ENCODE measurements at places on chromosomes 5 and 9.
A peak's percentile ranks its signal among the peaks of the same experiment; 100 is the strongest.

DNA sequence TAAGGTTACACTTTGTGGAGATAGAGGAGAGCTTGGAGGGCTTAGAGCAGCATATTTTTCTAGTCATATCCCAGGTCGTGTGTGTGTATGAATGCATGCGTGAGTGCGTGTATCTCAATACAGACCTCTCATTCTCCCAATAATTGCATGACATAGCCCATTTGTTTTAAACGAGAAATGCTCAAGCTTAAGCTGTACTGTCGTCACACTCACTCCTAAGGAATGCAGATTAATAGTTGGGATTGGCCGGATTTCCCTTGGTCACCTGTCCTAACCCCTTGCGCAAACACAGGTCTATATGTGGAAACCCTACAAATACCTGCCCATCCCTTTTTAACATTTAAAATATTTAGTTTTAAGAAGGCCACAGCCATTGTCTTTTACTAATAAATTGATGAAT lies 165.8 kb downstream of the SEMA5A start:
- DNase-seq = no peak

DNA sequence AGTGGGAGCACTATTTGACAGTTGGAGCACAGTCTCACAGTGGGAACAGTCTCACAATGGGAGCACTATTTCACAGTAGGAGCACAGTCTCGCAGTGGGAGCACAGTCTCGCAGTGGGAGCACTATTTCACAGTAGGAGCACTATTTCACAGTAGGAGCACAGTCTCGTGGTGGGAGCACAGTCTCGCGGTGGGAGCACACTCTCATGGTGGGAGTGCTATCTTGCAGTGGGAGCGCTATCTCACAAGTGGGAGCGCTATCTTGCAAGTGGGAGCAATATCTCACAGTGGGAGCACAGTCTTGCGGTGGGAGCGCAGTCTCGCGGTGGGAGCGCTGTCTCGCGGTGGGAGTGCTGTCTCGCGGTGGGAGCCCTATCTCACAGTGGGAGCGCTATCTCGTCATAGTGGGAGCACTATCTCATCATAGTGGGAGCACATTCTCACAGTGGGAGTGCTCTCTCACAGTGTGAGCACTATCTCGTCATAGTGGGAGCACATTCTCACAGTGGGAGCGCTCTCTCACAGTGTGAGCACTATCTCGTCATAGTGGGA lies 56.1 kb downstream of the MED10 start:
- DNase-seq = no peak

- DNase-seq = no peak
Measured at GRCh38 chr5:123907349-123907748, 395.4 kb downstream of the CSNK1G3 start.

DNA sequence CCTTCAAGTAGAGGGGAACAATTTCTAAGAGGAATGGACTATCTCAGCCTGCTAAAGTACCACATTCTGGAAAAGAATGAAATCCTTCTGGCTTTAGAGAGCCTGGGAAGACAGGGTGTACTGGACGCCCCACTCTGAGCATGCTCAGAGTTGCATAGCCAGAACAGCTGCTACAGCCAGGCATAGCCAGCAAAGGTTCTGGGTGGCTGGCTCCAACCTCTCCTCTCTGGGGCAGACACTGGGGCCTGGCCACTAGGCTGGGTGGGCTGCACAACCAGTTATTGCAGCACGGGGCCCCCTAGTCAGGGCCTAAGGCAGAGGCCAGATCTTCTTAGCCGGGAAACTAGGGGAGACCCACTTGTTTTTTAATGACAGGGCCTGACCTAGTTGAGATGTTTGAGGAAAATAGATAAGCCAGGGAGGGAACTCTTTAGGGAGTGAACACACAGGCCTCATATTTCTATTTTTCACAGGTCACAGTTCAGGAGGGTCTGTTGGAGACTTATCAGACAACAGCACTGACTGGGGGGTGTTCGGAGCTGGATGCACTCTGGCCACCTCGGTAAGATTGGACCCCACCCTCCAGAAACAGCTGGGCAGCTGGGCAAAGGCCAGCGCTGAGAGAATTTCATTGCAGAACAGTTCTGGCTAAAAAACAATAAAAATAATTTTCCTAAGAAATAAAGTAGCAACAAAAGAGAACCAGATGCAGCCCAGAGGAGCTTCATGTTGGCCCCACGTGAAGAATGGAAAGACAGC lies 142.9 kb downstream of the LPAR1 start:
- no peak for DNase-seq

- DNase-seq = no peak
Measured at GRCh38 chr9:74172874-74173273, 324.3 kb upstream of the RORB start.

GRCh38 chr5:147554261-147554817 lies 44.5 kb upstream of the DPYSL3 start:
- no peak for DNase-seq

DNA sequence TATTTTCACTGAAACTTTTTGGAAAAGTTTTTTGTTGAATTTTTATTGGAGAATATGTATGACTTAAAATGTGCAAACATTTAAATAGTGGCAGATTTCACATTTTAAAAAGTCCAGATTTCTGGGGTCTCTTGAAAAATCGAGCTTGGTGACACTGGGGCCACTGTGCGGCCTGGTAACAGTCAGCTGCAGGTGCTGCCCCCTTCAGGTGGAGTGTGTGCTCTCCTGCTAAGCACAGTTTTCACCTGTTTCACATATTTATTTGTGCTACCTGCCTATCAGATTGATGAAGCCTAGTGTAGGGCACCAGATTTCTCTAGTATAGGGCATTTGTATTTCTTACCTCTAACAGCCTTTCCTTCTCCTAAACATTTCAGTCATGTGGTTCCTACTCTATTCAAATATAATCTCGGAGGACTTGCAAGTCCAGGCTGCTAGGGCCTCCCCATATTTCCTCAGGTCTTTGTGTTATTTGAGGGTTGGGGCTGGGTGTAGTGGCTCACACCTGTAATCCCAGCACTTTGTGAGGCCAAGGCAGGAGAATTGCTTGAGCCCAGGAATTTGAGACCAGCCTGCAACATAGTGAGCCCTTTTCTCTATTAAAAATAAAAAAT lies 95.8 kb upstream of the KLF9 start:
- DNase-seq = peak; percentile 16

DNA sequence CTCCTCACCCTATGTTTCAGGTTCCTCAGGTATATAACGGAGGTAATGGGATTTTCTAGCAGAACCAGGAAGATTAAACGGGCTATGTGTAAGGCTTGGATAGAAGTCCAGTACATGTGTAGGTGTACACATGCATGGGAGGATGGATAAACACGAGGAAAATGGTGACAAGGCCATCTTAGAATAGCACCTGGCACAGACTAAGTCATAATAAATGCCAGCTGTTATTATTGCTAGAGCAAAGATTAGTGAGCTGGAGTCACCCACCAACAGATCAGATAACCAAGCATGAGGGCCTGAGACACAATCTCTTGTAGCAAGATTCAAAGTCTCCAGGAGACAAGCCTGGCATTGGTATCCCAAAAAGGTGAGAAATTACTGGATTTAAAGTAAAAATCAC lies 21.1 kb downstream of the SPOCK1 start:
- no peak for DNase-seq

DNA sequence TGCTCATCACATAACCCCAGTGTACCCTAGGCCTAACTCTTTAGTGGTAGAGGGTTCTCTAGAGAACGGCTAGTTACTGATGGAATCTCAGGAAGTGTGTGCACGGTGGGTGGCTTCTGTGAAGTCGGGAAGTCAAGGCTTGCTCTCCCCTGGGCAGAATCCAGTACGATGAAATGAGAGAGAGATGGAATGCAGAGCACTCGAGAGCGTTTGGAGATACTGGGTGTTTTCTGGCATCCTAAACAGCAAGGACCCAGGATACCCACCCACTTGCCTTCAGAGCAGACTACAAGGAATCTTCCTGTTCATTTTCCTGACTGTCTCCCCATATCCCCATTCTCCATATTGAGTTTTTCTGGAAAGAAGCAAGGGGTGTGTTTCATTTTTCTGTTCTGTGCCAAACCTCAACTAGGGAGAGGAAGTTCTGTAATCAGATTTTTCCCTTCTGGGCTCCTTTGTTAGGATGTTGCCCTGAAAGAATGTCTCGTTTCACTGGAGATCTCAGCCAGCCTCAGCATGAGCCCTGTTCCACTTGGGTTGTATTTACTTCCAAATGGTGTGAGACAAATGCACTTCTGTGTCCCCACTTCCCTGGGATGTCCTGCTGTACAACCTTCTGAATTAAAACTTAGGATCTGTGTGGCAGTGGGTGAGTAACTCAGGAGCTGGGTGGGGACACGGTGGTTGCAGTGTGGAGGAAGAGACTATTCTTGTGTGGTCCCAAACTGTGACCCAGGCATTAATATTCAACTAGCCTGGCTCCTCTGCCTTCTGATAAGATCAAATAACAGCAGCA lies 108.9 kb upstream of the SPRY4 start:
- DNase-seq = no peak

GRCh38 chr5:152309926-152310450 lies 95.1 kb downstream of the NMUR2 start:
- DNase-seq = no peak

DNA sequence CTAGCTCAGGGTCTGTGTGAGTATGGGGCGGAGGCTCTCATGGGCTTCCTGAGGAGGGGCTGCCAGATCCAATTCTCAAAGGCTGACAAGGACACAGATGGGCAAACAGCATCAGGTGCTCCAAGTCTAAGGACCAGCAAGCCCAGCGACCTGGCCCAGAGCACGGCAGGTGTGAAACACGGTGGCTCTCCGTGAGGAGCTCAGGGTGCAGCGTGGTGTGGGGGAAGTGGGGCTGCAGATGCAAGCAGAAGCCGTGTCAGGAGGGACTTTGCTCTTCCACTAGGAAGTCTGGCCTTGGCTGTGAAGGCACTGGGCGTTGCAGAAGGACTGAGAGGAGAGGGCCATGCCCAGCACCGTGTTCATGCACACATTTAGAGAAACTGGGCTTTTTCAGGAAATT lies 420.0 kb downstream of the GADD45G start:
- DNase-seq = no peak

DNA sequence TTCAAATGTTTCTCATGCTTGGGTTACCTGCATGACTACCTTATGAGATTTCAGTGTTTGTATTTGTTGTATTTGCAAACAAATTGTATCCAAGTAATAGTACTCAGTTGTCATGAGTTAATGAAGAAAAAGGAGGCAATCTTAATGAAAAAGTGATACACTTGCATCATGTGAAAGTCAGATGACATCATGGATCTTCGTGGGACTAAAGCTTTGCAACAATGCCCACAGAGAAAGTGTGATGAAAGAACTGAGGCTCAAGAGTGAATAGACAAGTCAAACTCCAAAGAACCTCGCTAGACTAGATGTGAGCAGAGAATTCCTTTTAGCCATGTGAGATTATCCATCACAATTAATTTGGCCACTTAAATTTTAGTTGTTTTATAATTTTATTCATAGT lies 75.4 kb upstream of the ADRB2 start:
- DNase-seq = no peak

DNA sequence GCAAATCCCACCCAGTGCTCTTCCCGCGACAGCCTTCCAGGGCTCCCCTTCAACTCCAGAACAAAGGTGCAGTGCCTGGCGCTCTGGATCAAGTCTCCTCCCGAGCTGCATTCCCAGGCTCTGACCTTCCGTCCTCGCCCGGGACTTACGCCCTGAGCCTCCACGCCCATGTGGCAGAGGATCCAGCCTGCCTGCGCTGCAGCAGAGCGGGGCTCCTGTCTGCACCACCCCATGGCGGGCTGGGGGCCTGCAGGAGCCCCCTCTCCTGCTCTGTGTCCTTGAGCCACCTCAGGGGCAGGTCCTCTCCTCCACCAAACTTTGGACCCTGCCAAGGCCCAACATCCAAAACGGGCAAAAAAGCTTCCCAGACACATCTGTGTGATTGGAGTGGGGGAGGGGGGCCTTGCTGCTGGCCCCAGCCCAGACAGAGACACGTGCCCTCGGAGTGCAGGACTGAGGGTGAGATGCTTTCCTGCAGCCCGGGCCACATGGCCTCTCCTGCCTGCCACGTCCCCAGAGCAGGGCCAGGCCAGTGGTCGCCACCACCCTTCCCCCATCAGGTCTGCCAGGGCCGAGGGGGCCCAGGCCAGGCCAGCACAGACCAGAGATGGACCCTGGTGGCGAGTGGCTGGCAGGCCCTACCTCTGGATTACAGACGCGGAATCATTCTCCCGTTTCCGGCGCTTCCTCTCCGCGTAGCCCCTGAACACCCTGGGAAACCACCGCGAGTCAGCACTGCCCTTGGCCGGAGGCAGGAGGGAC lies 4.4 kb downstream of the NSMF start:
- peak; percentile 17 for DNase-seq

- DNase-seq = no peak
Measured at GRCh38 chr9:4506490-4506889, 16.2 kb downstream of the SLC1A1 start.

- no peak for DNase-seq
Measured at GRCh38 chr9:113522419-113522818, 58.9 kb downstream of the RGS3 start.

- DNase-seq = no peak
Measured at GRCh38 chr9:15155826-15156225, 151.2 kb downstream of the TTC39B start.

DNA sequence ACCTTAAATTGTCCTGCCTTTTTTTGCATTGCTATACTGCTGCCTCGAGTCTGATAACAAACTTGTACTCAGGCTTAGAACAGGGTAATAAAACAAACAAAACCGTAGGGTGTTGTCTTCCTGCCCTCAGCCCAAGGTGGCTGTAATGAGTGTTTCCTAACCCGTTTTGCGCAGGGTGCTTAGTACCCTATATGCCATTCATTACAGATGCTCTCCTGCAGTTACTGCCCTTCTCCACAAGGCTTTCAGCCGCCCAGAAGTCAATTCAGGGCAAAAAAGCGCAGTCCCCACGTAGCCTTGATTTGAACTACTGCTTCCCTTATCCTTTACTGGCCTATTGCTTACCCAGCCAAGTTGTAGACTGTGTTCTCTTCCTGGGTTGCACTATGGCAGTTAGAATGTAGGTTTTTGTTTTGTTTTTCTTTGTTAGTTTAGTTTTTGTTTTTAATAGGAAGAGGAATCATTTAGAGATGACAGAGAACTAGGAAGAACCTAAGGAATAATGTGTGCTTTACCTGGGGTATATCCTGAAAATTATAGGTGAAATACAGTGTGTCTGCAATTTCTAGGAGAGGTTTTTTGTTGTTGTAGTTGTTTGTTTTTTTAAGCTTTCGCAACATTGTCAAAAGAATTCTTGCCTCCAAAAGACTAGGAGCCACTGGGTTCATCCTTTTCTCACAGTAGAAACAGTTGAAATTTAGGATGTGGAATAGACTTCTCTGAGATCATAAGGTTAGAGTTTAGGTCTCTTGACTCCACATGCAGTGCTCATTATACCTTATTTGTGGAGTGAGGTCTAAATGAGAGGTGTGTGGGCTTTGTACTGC lies 1.3 kb downstream of the HMGXB3 start:
- peak; percentile 54 for DNase-seq

GRCh38 chr9:123225374-123225813 lies 43.0 kb downstream of the STRBP start:
- peak; percentile 55 for DNase-seq

DNA sequence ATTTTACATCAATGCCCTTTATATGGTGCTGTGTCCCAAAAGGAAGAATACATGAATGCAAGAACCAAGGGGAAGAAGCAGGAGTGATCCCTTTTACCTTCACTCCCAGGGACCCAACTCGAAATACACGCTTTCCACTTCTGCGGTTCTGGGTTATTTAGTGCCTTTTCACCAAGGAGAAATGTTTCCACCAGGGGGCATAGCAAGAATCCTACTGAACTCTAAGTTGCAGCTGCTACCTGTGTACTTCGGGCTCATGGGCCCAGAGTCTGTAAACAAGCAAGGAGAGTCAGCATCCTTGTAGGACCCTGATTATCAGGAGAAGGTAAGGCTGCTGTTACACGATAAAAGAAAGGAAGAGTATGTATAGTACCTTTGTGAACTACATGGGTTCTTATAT lies 45.7 kb downstream of the DPYSL3 start:
- DNase-seq = no peak

- no peak for DNase-seq
Measured at GRCh38 chr5:54848581-54848980, 136.8 kb downstream of the ESM1 start.
